ENCODE measurements at places on chromosomes 2 and 18. TPM values are rescaled to one million over a fixed set of nuclear protein-coding genes. Genes with fewer than 3 reads are reported as not detected.
A peak's percentile ranks its signal among the peaks of the same experiment; 100 is the strongest.

Gene OSR1
- total RNA-seq, result 4.7 TPM

Gene HOXD8
- 0.59 TPM for total RNA-seq

Gene CAPN13
- total RNA-seq, result not detected

Gene YES1
- 24.7 TPM for total RNA-seq

Gene UGT1A9
- not detected for total RNA-seq

Gene C18orf54
- 1.1 TPM for total RNA-seq

Gene GMCL1
- total RNA-seq, result 4.8 TPM

Gene PDE6D
- total RNA-seq, result 12.3 TPM

Gene OST4
- total RNA-seq, result 371 TPM

Gene OTOS
- total RNA-seq, result not detected

Gene KLHL29
- 1.9 TPM for total RNA-seq

Gene INO80B
- 12.4 TPM for total RNA-seq

Gene PFN4
- not detected for total RNA-seq

- DNase-seq, result no peak
These were observed 45.3 kb upstream of the PSME4 start for GRCh38 chr2:54015798-54016699.

- DNase-seq, result no peak
These were observed 16.6 kb downstream of the CYS1 start for GRCh38 chr2:10063566-10063965.

- no peak for DNase-seq
These were observed 16.3 kb downstream of the FOSL2 start for GRCh38 chr2:28408764-28409599.

- no peak for DNase-seq
These were observed 13.4 kb downstream of the BCL11A start for GRCh38 chr2:60540074-60540473.

DNA sequence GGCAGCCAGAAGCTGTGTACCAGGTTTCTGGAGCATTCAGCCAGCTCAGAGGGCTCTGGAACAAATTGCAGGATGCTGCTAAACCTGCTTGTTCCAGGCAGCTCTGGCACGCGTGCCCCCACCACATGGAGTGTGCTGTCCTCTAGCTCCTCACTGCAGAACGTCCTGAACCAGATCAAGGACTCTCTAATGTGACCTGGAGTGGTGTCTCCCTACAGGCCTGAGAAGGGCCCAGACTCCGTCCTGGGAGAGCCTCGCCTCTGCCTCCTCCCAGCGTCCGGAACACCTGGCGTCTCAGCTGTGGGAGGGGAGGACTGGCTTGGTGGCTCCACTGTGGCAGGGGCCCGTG is 115.6 kb upstream of the GPC1 start:
- no peak for DNase-seq

DNA sequence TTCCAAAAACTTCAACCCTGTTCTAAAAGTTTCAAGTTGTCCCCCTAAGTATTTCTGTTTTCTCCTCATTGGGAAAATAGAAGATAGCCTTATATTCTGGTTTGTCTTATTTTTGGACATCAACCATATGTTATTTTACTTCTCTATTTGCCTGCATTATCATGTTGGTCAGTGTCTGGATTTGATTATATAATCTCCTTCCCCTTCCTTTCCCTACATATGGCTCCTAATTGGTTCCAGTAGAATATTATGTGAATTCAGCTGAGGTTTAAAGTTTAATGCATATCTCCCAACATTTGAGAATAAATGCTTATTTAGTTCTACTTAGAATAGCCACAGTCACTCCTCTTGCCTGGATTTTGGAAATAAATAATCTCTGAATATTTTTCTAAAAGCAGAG is 66.9 kb downstream of the OXER1 start:
- no peak for DNase-seq

GRCh38 chr2:86079981-86080911 is 25.4 kb downstream of the POLR1A start:
- DNase-seq, result peak; percentile 75

DNA sequence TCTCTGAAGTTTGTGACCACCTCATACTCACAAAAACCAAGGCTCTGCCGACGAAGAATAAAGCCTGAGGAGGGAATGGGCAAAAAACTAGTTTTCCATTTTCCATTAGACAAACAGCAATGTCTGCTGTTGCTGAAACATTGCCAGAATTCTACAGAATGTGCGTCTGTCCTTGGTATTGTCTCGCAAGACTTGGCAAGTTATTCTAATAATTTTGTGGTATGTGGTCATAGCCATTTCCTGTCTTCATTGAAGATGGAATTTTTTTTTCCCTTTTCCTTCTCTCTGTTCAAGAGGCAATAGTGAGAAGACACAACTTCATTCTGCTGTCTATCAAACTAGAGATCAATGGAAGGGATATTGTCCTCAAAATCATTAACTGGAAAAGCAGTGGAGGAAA is 296.1 kb downstream of the RND3 start:
- DNase-seq, result no peak

DNA sequence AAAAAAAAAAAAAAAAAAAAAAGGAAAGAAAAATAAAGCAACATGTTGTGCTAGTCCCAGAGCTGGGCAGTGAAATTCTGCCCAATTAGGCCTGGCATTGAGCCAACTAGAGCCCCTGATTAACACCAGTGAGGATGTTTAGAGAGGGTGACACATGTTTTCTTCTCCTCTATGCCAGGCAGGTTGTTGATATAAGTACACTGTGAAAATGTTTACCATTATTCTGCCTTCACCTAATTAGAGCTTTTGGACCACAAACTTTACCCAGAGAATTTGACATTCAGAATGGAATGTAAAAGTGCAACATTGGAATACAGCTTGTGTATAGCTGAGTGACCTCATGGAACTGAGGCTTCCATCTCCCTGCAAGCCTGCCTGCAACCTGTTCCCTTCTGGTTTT is 95.9 kb upstream of the MSH2 start:
- no peak for DNase-seq

GRCh38 chr2:107932488-107932887 is 53.8 kb upstream of the SLC5A7 start:
- no peak for DNase-seq

GRCh38 chr18:53380063-53380639 is 844.3 kb downstream of the MBD2 start:
- no peak for DNase-seq

GRCh38 chr2:60353406-60353800 is 200.1 kb downstream of the BCL11A start:
- no peak for DNase-seq

- no peak for DNase-seq
These were observed 60.9 kb downstream of the ATF2 start for GRCh38 chr2:175107146-175107545.

DNA sequence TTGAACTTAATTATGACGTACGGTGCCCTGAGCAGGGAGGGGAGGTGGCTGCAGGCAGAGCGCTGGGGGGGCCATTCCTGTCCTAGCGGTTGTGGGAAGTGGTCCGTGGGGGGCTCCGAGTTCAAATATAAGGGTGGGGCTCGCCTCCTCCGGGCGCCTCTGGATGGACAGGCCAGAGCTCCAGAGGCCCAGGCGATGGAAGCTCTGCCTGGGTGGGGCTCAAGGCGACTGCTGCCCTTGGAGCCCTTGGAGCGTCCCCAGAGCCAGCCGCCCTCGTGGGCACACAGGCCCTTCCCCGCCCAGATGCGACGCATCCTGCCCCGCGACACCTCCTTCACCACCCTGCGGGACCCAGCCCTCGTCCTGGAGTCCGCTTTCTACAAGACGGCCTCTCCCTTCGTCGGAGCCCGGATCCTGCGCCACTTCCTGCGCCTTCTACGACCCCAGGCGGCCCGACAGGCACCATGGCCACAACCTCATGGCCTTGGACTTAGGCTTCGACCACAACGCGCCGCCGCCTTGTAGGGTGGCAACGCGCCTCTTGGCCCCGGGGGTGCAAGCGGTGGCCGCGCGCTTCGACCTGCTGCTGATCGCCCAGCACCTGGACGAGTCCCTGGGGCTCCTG is 10.5 kb downstream of the AQP12B start:
- no peak for DNase-seq

- DNase-seq, result no peak
These were observed 34.6 kb downstream of the ADCY3 start for GRCh38 chr2:24885221-24886125.

- no peak for DNase-seq
These were observed 134.1 kb upstream of the LRRTM1 start for GRCh38 chr2:80438686-80439085.

GRCh38 chr2:102114290-102114721 is 28.2 kb upstream of the IL1R1 start:
- DNase-seq, result no peak

DNA sequence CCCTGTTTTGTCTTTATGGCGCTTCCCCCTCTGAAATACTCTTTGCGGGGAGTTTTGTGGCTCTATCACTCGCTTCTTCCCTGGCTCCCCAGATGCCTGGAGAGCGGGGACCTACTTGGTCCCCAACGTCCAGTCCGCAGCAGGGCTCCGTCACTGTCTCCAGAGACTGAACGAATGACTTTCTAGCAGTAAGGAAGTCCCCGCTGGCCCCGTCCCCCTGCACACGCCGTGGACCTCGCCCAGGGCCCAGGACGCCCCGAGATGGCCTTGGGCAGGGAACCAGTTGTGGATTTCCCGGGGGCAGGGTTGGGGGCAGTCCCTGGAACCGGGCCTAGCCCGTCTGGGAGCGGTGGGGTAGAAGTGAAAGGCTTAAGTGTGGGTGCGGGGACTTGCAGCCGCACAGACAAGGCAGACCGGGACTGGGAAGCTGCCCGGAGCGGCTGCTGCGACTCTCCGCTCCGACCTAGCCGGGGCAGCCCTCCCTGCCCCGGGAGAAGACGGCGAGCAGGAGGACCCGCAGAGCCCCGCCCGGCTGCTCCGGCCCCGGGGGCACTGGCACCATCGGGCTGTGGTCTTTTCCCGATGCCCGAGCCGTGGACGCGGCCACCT is 821 bp upstream of the EPHA4 start:
- DNase-seq, result peak; percentile 80

DNA sequence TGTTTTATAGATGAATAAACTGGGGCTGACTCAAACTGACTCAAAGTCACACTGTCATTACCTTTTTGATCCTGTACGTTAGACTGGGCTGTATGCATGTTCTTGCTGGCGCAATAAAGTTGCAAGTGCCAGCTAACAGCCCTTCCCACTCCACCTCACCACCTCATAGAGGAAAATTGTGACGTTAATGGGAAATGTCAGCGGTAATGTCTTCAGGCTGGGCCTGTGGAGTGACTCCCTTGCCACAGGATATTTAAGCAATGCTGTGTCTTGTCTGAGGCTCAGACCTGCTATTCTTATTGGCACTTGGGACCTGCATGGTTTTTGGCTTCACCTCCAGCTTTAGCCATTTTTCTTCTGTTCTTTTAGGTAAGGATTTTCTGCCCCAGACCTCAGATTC is 25.2 kb upstream of the CASP10 start:
- no peak for DNase-seq

- DNase-seq, result no peak
These were observed 51.7 kb downstream of the SNTG2 start for GRCh38 chr2:1002350-1002749.

GRCh38 chr2:214699236-214699635 is 110.2 kb downstream of the BARD1 start:
- DNase-seq, result no peak

- DNase-seq, result no peak
These were observed 111.1 kb downstream of the TTC27 start for GRCh38 chr2:32738939-32739338.

- peak; percentile 82 for DNase-seq
These were observed 6.8 kb upstream of the SNED1 start for GRCh38 chr2:240991378-240992263.

DNA sequence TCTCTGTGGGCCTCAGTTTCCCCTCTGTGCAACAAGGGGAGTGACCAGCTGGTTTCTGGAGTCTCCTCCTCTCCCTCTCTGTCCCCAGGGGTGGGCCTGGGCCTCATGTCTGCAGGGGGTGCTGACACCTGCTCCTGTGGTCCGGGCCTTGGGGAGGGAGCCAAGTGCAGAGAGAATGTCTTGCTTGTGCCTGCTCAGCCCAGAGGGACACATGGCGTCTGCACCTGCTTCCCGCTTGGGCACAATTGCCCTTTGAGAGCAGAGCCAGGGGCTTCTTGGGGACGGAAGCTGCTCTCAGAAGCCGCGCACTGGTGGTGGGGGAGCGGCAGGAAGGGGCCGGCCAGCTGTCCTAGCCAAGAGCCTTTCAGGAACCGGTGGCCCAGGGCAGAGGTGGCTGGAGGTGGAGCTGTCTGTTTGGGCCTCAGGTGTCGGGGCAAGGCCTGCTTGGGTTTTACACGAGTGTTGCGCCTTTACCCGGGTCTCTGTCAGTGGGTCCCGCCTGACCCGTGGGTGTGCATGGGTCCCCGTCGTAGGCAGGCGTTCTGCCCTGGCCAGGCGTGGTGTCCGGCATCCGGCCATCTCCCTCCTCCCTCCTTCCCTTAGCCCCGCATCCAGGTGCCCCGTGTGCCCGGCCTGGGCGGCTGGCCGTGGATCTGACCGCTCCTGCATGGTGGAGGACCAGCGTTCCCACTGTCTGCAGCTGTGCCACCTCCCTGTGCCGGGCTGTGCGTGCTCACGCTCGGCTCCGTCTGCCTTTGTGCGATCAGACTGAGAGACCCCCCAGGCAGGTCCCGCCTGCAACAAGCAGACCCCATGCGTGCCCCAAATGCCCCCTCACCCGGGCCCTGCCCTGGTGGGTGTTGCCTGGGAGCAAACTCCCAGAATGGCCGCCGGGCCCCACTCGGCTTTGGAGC is 4.0 kb downstream of the NEU4 start:
- no peak for DNase-seq

- peak; percentile 87 for DNase-seq
These were observed 146.0 kb downstream of the SETBP1 start for GRCh38 chr18:44826418-44827259.

- DNase-seq, result no peak
These were observed 6.8 kb downstream of the PPP1CB start for GRCh38 chr2:28758459-28758858.

GRCh38 chr2:191215230-191215629 is 30.0 kb upstream of the MYO1B start:
- DNase-seq, result no peak

All from heart left ventricle (tissue), 16 donors.